Activated naive CD8-positive, alpha-beta T cell treated with anti-CD3 and anti-CD28 coated beads, Interleukin-2, amount 50 U/mL, for 24 hours (primary cell): ENCODE measurements at places on chromosomes 1 and 21.

- no peak for DNase-seq
Observed at GRCh38 chr1:247216261-247216660, 39.6 kb upstream of the VN1R5 start.

- no peak for DNase-seq
Observed at GRCh38 chr21:39263372-39263771, 50.1 kb downstream of the BRWD1 start.

DNA sequence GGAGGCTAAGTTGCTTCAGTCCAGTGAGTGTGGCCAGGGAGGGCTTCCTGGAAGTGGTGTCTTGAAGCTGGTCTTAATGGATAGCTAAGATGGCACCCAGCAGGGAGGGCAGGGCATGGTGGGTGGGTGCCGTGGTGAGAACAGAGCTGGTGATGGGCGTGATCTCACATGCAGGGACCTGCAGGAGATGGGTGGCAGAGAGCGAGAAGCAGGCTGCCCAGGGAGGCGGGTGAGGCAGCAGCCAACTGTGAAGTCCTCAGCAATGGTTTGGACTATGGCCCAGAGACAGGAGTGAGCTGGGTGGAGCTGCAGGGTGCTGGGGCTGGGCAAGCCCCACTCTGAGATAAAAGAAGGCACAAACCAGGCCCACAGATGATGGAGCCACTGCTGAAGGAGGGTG lies 50.7 kb downstream of the UMODL1 start:
- no peak for DNase-seq

GRCh38 chr1:232134365-232134764 lies 495.6 kb downstream of the SIPA1L2 start:
- no peak for DNase-seq

GRCh38 chr1:41698916-41699860 lies 214.7 kb upstream of the EDN2 start:
- no peak for DNase-seq
